ENCODE measurements at places on chromosomes 6 and 20.
A peak's percentile ranks its signal among the peaks of the same experiment; 100 is the strongest.

GRCh38 chr20:39111359-39112177, 149.4 kb downstream of the DHX35 start:
- DNase-seq: no peak

DNA sequence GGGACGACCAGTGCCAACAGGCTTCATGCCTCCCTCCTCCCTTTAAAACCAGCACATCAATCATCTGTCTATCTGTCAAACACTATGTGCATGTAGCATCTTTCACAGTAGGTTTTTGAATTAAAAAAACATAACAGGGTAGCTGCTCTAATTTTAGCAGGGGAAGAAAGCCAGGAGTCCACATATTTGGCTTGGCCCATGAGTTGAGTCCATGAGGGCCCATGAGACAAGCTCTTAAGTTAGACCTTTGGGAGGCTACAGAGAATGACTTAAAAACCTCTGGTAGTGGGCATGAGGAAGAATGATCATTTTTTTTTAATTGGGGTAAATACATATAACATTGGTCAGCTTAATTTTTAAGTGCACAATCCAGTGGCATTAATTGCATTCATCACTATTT, 194.9 kb downstream of the UTRN start:
- no peak for DNase-seq

DNA sequence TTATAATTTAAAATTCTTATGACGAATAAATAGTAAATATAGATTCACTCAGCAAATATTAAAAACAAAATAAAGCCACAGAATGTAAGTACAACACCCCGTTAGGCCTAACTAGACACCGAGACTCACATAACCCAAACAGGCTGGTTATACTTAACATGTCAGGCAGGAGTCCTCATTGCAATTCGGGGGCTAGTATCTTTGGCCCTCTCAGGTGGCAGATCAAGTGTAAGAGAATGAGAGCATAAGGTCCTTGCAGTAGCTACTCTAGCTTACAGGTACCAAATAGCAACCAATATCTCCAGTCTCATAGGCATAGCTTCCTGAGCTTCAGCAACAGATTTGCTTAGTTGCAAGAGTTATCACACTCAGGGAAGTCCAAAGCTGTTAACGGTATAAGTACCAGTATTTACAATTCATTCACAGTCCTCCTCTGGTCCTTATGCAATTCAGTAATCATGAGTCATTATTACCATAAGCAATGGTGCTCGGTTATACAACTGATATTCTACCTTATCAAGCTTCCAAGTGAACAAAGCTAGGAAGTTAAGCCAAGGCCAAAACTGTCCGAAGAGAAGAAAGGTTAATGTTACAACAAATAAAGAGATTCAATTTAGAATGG, 20.1 kb downstream of the REV3L start:
- DNase-seq: no peak

- DNase-seq: peak; percentile 12
Observed at GRCh38 chr20:20664795-20665589, 47.5 kb downstream of the RALGAPA2 start.

DNA sequence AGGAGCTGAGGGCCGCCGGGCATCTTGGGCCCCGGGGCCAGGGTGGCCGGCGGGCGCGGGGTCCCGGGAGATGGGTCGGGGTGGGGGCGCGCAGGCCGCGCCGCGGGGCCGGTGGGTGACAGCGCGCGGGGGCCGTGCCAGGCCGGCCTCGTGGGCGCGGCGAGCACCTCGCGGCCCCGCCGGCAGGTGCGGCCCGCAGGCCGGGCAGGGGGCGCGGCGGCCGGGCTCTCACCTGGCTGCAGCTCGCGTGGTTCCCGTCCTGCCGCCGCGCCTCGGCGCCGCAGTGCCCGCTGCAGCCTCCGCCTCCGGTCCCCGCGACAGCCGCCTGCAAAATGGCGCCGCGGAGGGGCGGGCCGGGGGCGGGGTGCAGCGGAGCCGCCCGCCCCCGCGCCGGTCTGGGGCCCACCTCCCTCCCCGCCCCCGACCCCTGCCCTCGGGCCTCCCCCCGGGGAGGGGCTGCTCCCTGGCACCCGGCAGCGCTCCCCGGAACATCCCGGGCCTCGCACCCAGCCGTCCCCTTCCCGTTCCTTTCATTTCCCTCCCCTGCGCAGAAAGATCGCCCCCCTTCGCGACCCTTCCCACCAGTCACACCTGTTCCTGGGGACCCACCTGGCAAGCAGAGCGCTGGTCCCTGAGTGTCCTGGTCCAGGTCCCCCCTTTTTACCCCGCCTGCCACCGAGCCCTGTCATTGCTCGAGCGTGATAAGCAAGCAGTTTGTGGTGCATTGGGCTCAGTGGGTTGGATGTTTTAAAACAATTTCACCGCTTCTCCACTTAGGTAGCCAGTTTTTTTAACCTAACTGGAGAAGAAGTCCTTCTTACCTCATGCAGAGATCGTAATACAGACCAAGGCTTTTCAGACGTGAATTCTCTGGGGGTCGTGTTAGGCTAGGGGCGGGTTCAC, at the start of gene SLC23A2:
SLC23A2 (minus strand) TSS at position 337 of the 903 bp plus-strand sequence. CDS start 68,948 bp downstream, outside the sequence.
- no peak for DNase-seq

DNA sequence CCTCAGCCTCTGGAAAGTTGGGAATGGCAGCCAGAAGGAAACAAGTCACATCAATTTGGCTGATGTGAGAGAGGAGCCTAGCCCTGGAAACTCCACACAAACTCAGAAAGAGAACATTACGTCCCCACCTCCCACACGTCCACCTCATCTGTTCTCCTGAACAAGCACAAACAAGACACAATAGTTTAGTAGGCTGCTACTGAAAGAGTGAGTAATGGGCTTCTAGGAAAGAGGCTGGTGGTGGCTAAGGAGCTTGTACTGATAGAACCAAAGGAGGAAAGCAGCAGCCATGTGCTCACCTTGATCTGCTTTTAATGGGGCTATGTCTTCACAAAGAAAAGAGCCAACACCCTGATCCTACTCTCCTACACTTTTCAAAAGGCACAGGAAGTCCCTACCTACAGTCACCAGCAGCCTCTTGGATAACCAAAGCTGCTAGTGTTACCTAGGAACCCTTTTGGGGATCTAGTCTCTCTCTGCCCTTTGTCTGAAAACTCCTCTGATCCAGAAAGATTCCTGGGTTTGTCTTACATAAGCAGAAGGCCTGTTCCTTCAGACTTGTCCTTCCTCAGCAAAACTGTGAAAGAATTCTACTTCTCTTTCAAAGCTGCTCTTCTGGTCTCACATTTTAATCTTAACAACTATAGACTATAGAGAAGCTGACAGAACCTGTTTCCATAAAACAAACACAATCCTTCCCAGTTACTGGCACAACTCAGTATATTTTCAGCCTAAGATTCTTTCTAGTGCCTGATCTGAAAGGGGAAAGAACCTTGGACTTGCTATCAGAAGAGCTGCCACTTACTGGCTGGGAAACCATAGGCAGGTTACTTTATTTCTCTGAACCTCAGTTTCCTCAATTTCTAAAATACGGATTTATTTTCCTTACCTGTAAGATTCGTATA, 3.1 kb downstream of the PLAGL2 start:
- no peak for DNase-seq

- DNase-seq: no peak
Observed at GRCh38 chr6:7451326-7451725, 61.7 kb downstream of the RIOK1 start.

- DNase-seq: no peak
Observed at GRCh38 chr6:102619585-102619984, 1226.1 kb downstream of the GRIK2 start.

GRCh38 chr6:119896806-119897205, 547.2 kb upstream of the MAN1A1 start:
- no peak for DNase-seq
